Activated CD4-positive, CD25-positive, alpha-beta regulatory T cell treated with anti-CD3 and anti-CD28 coated beads, Interleukin-2, amount 50 U/mL, for 24 hours (primary cell): ENCODE measurements at places on chromosomes 12 and 14.
A peak's percentile ranks its signal among the peaks of the same experiment; 100 is the strongest.

DNA sequence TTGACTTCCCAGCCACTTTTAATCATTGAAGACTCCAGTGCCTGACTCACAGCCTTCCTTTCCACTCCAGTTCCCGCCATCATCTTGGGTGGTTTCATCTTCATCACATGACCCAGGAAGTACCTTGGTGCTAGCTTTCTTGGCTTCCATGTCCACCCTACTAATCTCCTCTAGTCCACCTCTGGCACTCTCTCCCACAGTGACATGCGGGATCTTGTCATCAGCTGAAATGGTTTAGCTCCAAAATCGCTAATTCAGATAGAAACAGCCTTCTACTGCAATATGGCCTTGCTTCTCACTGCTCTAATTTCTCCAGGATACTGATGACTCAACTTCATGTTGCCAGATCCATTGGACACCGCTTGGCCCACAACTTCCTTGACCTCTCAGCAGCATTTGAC, 24.5 kb downstream of the WDR20 start:
- ATAC-seq = no peak

DNA sequence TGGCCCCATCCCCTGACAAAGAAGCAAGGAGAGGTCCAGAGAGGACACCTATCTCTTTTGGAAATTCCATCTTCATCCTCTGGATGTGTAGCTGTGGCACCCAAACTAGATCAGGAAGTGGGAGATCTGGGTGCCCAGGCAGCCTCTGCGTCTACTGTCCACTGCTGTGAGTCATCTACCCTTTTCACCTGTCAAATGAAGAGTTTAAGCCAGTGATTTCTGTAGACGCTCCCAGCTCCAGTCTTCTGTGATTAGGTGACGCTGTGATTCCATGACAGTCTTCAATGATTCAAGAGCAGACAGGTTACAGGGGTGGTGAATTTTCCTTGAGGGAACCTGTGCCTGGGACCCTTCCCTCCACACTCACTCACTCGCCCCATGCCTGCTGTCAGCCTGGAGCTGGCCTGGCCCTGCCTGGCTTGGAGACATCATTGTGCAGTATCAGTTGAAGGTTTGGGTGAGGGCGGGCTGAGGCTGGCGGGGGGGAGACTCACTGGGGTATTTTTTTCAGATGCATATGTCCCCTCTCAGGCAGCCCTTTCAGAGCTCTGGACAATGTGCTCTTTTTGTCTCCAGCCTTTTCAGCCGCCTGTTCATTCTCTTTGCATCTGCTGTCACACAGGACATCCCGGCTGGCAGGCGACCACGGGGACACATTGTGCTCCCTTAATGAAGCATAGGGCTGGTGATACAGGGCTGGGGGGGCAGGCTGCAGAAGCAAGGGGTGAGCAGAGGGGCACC, 56.8 kb upstream of the PARP11 start:
- ATAC-seq = no peak

- no peak for ATAC-seq
Observed at GRCh38 chr14:33056213-33056612, 117.5 kb downstream of the NPAS3 start.

- no peak for ATAC-seq
Observed at GRCh38 chr12:15982071-15982470, 70.9 kb downstream of the DERA start.

GRCh38 chr14:67653651-67654280, 20.7 kb downstream of the VTI1B start:
- no peak for ATAC-seq

DNA sequence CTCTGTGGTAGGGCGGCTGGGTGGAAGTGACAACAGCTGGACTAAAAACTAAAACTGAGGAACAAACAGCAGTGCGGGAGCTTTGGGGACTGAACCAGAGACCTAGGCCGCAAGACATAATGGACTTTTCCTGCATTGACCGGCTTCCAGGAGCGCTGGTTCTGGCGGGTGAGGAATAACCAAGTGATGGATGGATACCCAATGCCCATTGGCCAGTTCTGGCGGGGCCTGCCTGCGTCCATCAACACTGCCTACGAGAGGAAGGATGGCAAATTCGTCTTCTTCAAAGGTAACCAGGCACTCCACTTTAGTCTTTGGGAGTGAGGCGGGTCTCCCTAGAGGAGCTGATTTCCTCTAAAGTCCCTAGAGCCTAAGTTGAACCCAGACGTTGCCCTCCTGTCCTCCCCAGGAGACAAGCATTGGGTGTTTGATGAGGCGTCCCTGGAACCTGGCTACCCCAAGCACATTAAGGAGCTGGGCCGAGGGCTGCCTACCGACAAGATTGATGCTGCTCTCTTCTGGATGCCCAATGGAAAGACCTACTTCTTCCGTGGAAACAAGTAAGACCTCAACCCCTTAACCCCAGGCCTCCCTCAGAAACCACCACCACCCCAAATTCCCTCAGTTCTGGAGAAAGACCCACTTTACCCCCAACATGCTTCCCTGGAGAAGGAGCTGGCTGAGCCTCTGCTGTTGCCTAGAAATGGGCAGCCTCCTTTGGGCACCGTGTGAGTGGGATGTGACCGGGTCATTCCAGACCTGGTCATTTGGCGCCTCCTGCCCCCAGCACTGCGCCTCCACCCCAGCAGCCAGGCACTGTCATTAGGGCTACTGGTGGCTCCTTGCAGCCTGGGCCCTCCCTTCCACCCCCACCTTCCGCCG, 8.1 kb downstream of the MMP14 start:
- ATAC-seq = no peak

- ATAC-seq = no peak
Observed at GRCh38 chr12:95532851-95533250, 18.4 kb downstream of the USP44 start.

DNA sequence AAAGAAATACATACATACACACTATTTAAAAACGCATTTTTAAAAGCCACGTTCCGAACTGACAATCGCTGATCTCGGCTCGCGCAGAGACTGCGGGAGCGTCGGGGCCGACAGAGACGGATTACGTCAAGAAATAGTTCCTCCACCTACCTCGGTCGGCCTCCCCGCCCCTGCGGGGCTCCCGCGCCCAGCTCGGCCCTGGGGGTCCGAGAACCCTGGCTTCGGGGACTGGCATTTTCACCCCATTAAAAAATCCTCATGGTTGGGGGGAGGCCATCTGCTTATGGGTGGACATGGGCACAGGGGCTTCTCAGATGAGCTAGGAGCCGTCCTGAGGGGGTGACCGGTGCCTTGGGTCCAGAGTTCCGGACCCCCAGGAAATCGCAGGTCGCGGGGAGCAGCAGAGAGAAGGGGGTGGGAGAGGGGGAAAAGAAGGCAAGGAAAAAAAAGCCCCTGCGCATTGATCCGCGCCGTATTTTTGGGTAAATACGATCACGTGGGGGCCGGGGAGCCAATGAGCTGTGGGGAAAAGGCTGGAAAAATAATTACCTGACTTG, 324 bp upstream of the HOXC9 start:
- ATAC-seq = no peak

GRCh38 chr14:93960774-93961438, 15.5 kb downstream of the ASB2 start:
- no peak for ATAC-seq

GRCh38 chr12:1591543-1591942, 2.8 kb downstream of the FBXL14 start:
- no peak for ATAC-seq

- ATAC-seq = peak; percentile 27
Observed at GRCh38 chr14:55333711-55334485, 62.7 kb downstream of the FBXO34 start.

DNA sequence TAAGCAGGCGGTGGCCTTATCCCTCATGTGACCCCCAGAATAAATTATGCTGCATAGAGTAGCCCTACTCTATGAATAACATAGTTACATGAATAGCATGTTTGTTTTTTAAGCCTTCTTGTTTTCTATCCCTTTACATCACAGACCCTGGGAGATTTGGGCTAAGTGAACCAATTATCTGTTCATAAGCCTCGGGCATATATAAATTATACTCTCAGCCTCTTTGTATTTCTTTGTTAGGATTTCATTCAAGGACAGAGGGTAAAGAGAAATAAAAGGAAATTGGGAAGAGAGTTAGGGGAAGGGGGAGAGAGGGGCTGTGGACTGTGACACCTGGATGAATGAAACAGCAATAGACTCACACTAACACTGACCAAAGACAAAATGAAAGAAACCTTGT, 35.3 kb upstream of the RTRAF start:
- no peak for ATAC-seq

DNA sequence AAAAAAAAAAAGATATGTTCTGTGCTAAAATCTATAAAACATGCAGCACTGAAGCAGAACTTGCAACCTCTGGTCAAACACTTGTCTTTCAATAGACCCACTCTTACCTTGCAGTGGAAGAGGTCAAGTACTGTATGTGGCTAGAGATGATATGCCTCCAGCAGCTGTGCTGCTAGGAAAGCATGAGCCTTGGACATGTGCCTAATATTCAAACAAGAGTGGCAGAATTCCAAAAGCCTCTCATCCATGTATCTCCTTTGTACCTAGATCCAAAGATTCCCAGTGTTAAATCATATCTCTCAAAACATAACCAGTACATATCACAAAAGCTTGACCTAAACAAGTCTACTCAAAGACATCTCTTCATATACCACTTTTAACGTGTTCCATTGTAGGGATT, 105.0 kb upstream of the CPNE8 start:
- no peak for ATAC-seq

- ATAC-seq = no peak
Observed at GRCh38 chr14:61956517-61956916, 194.3 kb downstream of the SNAPC1 start.

DNA sequence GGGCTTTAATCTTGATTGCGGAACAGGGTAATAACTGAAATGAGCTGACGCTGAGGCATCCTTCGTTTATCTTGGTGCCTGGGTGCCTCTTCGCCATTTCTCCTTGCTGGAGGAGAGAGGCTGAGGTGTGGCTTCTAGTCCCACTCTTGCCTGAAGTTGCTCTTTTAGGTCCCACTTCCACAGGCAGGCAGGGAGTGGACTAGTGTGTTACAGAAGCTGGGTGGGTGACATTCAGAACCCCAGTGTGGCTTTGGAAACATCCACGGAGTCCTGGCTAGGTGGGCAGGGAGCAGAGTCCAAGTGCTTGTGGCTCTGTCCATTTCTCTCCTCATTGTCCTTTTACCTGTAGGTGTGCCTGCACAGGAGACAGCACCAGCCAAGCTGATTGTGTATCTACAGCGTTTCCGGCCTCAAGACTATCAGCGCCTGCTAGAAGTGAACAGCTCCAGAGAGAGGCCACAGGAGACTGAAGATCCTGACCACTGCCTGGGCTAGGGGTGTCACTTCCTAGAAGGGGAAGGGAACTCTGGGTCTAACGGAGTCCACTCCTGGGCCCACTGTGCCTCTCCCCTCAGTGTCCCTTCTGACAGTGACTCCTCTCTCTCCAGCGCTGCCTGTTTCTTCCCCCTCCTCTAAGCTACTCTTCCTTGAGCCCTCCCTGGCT, 2.4 kb downstream of the THTPA start:
- no peak for ATAC-seq

GRCh38 chr14:75222208-75222701, 45.8 kb upstream of the TMED10 start:
- ATAC-seq = no peak

DNA sequence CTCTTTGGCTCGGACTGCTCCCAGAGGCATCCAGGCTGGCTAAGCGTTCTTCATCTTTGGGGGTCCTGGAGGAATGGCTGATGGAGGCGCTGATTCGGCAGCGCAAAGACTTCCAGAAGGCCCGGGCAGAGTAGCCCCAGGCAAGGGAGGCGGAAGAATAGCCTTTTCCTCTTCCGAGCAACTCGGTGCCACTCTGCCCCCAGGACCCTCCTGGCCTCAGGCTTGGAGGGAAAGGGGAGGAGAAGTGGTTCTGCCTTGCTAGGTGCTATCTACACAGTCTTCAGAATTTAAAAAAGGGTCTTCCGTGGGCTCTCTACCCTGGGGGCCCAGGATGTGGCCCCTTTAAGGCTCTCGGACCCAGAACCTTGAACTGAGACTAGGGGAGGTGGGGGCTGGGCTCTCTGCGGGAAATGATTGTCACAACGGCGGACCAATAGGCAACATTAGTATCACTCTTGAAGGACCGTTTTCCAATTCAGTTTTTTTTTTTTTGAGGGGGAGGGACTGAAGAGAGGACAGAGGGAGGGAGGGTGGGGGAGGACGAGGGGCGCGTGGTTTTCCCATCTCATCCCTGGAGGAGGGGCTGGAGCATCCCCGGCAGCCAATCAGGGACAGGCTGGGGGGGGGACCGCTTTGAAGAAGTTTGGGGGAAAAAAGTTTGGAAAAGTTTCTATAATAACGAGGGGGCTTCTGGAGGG, at the start of gene NFATC4:
TSS of gene NFATC4 (plus strand) at position 671 of the 698 bp plus-strand sequence. CDS start 157 bp downstream, outside the sequence.
- no peak for ATAC-seq

GRCh38 chr14:41609704-41610183, 3.1 kb downstream of the LRFN5 start:
- ATAC-seq = no peak

GRCh38 chr12:102824218-102824835, 92.7 kb downstream of the PAH start:
- ATAC-seq = no peak

DNA sequence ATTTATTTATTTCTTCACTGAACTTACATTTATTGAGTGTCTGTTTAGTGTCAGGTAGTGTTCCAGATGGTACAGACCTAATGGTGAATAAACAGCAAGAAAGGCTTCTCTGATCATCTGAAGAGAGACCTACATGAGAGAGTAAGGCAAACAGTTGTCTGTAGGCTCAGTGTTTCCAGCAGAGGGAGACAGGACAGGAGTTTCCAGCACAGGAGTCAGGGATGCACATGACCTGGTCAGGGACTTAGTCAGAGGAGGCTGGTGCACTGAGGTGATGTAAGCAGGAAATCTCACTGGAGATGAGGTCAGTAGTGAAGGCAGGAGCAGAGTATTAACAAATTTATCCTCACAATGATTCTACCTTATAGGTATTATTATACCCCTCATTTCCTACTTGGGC, 233.2 kb downstream of the MDGA2 start:
- no peak for ATAC-seq

GRCh38 chr12:15852383-15852782, 29.8 kb upstream of the STRAP start:
- ATAC-seq = no peak

DNA sequence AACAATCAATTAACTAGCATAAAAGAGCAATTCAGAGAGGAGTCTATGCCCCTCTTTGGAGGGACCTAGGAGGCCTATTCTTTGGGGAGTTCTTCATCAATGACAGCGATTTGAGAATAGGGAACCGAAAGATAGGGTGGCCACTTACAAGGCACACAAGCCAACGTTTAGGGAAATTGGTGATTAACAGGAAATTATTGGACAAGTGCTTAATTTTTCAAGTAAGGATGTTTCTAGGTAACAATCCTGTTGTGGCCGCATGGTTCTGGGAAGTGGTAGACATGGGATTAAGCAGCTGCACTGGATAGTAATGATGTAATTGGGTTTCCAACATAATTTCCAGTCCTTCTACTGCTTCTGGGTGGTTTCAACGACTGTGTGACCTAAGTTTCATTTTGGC, 83.2 kb downstream of the HMGA2 start:
- ATAC-seq = no peak

- no peak for ATAC-seq
Observed at GRCh38 chr14:59483363-59483762, 845 bp downstream of the L3HYPDH start.

DNA sequence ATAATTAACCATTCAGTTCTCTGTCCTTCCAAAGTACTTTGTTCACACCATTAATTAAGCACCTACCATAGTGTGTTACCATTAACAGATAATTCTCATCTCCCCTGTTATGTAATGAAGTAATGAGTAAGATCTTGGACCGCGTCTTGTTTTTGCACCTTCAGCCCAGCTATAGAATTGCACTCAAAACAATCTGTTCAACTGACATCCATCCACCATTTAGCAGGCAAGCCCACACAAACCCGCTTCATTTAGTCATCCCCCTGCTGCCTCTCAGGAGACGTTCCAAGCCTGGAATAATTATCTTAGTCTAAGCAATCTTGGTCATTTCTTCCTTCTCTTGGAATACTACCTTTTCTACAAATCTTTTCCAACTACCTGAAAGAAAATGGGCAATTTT, 74.4 kb downstream of the DUSP16 start:
- no peak for ATAC-seq
